NCI-H2081 (cell line): ENCODE measurements at places on chromosomes 6 and 20.

GRCh38 chr20:18739751-18740166 is 73.8 kb upstream of the SCP2D1 start:
- no peak for DNase-seq

GRCh38 chr20:34312544-34313217 is 9.5 kb upstream of the AHCY start:
- DNase-seq: peak; percentile 87

DNA sequence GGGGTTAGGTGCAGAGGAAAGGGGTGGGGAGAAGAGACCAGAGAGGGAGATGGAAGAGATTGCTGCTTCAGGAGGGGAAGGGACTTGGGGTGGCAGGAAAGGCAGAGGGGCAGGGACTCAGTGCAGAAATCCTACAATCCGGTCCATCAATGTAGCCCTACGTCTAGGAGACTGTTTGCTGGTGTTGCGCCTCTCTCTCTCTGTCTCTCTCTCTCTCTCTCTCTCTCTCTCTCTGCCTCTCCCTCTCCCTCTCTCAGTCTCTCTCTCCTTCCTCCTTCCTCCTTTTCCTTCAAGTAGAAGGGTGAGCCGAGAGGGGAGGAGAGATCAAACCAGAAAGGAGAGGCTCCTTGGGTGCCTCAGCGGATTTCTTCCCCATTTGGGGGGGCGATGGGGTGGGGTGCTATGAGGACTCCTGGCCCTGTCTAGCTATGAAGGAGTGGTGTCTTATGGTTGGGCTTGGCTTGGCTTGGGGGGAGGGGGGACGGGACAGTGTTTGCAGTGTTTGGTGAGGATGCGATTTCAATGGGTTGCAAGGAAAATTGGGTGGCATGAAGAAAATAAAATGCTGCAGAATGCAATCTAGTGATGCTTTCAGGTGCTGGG is 181.2 kb downstream of the TBXT start:
- no peak for DNase-seq

DNA sequence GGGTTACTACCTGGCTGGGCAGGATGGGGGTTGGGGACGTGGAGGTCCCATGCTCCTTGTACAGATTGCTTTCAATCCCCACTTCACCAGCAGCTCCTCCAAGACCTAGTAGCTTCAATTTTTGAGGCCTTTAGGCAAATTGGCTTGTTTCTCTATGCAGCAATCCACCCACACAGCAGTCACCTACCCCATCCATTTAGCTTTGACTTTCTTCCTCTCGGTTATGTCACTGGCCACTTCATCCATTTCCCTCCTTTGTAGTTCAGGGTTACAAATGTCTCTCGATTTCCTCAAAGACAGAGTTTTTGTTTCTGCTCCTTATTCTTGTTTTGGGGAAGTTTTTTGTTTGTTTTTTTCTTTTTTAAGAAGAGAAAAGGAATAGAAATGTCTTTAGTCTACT is 33.4 kb upstream of the RSPO4 start:
- no peak for DNase-seq

GRCh38 chr6:89939144-89939543 is 44.9 kb downstream of the GJA10 start:
- DNase-seq: no peak
